ENCODE measurements at places on chromosomes 16 and 17.

DNA sequence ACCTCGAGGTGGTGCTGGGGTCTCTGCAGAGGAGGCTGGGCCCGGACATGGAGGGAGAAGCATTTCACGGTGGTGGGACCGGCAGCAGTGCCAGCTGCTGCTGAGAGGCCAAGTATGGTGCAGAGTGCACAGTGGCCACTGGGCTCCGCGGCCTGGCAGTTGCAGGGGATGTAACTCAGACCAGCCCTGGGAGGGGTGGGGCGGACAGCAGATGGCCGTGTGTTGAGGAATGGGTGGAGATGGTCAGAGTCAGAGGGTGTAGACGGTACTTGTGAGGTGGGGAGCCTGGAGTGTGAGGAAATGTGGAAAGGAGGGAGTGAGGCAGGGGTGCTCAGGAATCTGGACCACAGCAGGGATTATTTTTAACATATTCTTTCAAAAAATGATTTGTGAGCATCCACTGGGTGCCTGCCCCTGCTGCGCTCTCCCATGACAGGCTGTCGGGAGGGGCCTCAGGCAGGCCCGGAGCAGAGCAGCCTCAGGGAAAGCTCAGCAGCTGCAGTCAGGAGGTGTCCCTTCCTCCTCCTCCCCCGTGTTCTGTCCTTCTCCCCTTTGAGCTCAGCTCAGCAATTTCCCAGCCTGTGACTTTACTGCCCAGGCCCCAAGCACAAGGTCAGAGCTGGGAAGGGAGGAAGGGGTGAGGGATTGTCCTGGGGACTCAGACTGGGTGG is 113.1 kb downstream of the RAP1GAP2 start:
- DNase-seq: no peak

- no peak for DNase-seq
These were observed 65.0 kb upstream of the AXIN2 start for GRCh38 chr17:65626451-65626850.

- DNase-seq: no peak
These were observed 5.5 kb downstream of the LIMD2 start for GRCh38 chr17:63694229-63694949.

DNA sequence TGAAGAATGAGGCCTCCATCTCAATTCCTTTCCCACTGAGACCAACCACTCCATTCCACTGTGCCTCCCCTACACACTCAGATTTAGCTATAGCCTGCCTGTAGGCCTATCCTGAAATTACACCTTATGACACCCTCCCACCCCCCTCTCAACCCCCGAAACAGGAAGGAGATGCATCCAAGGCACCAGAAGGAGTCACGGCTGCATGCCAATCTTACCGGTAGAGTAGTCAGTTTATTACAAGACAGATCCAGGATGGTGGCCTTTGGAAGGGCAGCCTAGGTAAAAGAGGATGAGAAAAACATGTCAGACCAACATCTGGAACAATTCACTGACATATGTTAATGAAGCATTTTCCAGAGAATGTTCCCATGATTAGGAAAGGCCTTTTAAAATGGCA is 2.6 kb downstream of the LRRC59 start:
- DNase-seq: no peak

DNA sequence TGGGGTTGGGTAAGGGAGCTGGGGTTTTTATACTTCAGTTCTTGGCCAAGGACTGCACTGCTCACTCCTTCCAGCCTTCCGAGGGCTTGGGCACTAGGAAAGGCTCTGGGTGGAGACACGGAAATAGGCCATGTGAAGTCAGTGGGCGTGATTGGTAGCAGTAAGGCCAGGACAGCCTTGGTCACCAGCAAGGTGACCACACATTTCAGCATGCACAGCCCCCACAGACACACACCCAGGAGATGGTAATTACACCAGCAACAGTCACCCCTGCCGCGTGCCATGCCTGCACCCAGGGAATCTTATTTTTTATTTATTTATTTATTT is 252.5 kb downstream of the SEC14L1 start:
- DNase-seq: no peak

DNA sequence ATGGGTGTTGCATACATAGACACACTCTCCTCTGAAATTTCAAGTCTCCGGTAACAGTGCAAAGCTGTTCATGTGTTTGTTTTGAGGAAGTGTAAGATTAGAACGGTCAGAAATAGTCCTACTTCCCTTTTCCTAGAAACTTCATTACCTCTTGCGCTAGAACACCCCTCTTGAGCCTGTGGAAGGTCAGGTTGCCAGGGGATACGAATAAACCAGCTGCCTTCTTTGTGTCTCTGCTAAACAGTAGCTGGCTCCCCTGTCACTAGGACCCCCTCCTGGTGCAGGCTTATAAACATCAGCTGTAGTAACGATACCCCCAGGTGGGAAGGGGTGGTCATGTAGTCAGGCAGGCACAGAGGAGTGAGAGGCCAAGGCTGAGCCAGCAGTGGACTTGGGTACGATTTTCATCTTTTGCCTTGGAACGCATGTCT is 113.4 kb upstream of the RCVRN start:
- no peak for DNase-seq

GRCh38 chr16:74954763-74955162 is 30.2 kb downstream of the WDR59 start:
- no peak for DNase-seq

DNA sequence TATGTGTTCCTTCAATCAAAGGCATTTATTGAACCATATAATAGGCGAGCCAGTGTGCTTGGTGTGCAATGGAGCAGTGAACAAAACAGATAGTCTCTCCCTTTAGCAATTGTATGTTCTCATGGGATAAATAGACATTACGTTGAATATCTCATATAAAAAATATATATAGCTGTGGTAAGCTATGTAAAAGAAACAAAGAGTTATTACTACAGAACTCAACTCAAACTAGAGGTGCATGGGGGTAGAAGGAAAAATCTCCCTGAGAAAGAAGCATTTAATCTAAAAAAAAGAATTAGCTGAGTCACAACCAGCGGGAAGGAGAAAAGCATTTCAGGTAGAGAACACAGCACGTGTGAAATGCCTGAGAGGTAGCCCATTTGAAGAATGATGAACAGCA is 919.3 kb downstream of the CDH11 start:
- DNase-seq: no peak
